ENCODE measurements at places on chromosomes 2 and 18. TPM values are rescaled to one million over a fixed set of nuclear protein-coding genes. Genes with fewer than 3 reads are reported as not detected.
A peak's percentile ranks its signal among the peaks of the same experiment; 100 is the strongest.

DNA sequence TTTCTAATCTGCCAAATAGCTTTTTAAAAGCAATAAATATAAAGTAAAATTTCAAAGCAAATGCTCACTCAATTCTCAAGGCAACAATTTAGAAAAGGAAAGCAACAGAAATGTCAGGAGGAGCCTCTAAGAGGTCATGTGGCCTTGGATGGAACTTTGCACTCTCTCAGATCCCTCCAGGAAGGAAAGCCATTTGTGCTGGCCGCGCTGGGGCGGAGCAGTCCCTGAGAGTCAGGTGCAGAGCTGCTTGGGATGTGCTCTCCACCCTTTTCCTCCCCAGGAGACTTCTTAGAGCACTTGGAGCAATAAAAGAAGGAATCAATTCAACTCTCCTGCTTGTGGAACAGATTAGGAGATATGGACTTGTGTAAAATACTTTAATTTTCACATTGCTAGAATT is 379.8 kb upstream of the LINC00305 start:
- DNase-seq = no peak

- no peak for DNase-seq
These were observed 572.9 kb upstream of the SLC8A1 start for GRCh38 chr2:41024816-41025215.

- DNase-seq = no peak
These were observed 205.2 kb downstream of the AGPS start for GRCh38 chr2:177597759-177598158.

GRCh38 chr2:74497777-74498499 is 1.5 kb downstream of the LBX2 start:
- DNase-seq = no peak

GRCh38 chr18:47226660-47227059 is 24.8 kb downstream of the SKOR2 start:
- DNase-seq = no peak

DNA sequence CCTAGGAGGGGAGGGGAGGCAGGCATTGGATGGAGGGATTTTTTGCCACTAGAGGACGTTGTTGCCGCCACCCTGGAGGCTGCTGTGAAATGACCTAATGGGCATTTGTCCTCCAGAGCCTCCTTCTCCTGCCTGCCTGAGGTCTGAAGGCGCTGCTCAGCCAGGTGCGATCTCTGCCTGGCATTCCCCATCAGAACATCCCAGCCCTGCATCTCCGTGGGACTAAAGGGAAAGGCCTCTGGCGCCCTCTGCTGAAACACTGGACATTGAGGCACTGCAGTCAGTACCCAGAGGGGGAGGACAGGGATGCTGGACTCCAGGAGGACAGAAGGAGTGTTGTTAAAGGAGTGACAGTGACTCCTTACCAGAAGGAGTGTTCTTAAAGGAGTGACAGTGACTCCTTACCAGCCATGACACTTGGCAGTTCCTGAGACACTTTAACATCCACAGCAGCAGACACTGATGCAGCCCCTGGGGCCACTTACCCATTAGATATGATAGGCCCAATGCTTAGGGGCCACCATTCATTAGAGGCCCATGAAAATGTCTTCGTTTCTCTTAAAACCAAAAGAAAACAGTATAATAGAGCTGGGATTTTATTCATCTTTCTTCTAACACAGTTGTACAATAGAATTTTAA is 17.0 kb downstream of the THNSL2 start:
- DNase-seq = no peak

GRCh38 chr18:55296778-55297177 is 291.2 kb downstream of the TCF4 start:
- DNase-seq = no peak

The BCL11A gene
- 27.9 TPM for total RNA-seq

The MYL12B gene
- total RNA-seq = 479 TPM

DNA sequence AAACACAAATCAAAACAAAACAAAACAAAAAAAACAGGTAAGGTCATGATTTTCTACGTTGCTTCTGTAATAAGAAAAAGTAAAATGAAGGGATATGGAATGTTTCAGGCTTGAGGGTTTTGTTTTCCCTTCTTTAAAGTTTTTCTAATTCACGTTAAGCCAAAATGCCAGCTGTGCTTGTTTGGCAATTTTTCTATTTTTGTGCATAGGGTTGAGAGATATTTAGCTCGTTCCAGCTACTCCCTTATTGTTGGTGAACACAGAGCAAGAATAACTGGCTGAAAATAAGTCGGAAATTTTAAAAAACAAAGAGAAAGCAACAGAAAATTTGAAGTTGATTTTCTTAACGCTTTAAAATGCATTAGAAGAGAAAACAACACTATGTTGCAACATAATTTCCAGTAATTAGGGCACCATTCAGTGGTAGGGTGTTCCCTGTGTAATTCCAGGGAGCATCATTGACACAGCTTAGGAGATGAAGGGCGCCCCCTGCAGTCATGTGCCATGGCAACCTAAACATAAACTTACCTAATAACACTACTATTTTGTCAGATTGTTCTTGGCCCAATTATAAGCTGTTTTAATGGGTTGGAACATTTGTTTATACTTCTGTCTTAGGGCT is 99.5 kb downstream of the DTNA start:
- DNase-seq = no peak

GRCh38 chr2:130355172-130355577 is 681 bp upstream of the PTPN18 start:
- DNase-seq = no peak

GRCh38 chr2:225496568-225496967 is 97.1 kb downstream of the NYAP2 start:
- DNase-seq = no peak

DNA sequence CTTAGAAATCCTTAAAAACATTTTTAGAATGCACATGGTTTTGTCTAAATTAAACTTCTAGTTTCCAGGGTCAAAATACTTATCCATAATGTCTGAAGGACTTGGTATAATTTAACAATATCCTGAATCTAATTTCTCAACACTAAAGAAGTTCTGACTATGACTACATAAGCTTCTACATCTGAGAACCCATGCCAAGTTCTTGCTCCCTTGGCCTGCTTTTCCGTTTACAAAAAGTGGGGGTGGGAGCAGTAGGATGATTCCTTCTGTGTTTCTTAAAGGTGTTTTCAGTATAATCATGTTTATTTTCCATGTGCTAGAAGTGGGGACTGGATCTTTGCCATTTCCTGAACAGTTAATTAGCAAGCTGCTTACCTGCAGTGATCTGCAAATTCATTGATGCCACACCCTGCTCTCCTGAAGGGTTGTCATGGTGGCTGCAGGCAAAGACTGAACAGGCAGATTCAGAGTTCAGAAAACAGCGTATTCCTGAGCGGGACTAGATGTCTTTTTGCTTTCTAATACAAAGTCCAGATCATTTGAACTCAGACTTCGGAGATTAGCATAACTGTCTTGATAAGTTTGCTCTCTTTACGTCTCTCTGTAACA is 36.2 kb downstream of the ADNP2 start:
- no peak for DNase-seq

The ZNF514 gene
- 11.5 TPM for total RNA-seq

The SETBP1 gene
- total RNA-seq = 8.5 TPM

- no peak for DNase-seq
These were observed 209.0 kb upstream of the KYNU start for GRCh38 chr2:142668420-142668819.

- DNase-seq = no peak
These were observed 1.0 kb downstream of the CHRNG start for GRCh38 chr2:232540441-232541041.

The CCDC150 gene
- 8.6 TPM for total RNA-seq

GRCh38 chr2:95383635-95384027 is 18.9 kb upstream of the FAHD2A start:
- DNase-seq = no peak

- DNase-seq = no peak
These were observed 44.0 kb downstream of the MRPL35 start for GRCh38 chr2:86243272-86243671.

GRCh38 chr2:216081012-216081411 is 597 bp downstream of the PECR start:
- DNase-seq = no peak

DNA sequence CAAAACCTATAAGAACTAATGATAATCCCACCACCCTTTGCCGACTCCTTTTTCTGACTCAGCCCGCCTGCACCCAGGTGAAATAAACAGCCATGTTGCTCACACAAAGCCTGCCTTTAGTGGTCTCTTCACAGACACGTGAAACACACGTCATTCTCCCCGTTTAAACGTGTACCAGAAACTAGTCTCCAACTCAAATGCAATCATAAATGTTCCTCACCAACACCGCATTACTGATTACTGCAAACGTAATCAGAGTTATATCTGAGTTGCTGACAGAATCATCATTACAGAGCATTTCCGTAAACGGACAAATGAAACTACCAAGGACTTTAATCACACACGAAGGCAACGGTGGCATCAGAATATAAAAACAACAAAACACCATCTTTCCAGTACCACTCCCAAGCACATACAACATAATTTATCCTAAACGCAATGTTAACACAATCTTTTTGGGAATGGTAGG is 1.9 kb downstream of the CLK1 start:
- peak; percentile 55 for DNase-seq

The DIPK1C gene
- total RNA-seq = 0.42 TPM

The TFCP2L1 gene
- 0.80 TPM for total RNA-seq

- DNase-seq = no peak
These were observed 630.2 kb downstream of the ARHGAP15 start for GRCh38 chr2:143759455-143759854.

- DNase-seq = no peak
These were observed 149.7 kb upstream of the HS6ST1 start for GRCh38 chr2:128468186-128468920.

The SCYGR3 gene
- total RNA-seq = not detected

GRCh38 chr2:176172007-176172894 is 15.1 kb downstream of the HOXD3 start:
- DNase-seq = no peak
